Renal cortex interstitium (tissue), 15 donors: ENCODE measurements at places on chromosomes 6 and 20. TPM values are rescaled to one million over a fixed set of nuclear protein-coding genes. Genes with fewer than 3 reads are reported as not detected.

DNA sequence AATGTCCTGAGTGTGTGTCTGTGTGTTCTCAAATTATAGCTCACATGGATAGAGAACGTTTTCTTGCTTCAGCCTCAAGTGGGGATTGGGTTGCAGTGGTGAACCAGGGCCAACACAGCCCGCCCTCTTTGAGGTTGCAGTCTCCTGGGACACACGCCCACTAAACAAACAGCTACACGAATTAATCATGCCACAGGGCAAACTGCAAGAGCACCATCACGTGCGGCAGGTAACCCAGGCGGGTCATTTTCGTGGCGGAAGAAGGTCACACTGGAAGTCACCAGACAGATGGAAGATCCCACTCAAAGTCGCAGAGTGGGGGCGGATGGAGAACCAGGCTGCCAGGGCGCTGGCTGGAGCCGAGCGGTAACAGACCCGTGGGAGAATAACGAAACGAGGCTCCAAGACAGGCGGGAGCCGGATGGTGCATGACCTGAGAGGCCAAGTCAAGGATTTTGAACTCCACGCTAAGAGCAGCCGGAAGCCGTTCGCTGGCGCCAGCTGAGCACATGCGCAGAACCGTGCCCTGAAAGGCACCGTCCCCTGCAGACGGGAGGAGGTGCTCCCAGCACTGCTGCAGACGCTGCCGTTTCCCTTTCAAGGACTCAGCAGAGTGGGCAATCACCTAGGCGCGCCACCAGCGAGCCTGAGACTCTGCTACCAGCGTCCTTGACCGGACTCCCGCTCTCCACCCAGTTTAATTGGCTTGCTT lies 10.7 kb downstream of the DLL1 start:
- DNase-seq, result no peak

FGD2 gene
- 3.1 TPM for polyA plus RNA-seq

DNA sequence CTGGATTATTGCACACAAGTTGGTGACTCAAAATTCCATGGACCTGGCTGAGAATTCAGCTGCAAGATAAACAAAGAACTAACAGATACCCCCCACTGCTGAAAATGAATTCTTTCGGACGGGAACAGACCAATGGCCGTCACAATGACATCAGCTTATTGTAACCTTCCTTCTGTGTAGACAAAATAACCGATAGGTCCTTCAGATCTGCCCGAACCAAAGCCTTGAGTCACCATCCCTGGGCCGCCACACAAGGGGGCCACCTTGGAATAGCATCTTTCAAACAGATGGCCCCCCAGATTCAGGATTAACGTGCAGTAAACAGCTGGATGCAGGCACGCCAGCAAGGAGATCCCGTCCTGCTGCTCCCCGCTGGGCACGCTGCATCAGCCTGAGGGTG lies 214.0 kb upstream of the EXOC2 start:
- no peak for DNase-seq

- no peak for DNase-seq
Measured at GRCh38 chr20:1588533-1589460, 31.0 kb downstream of the SIRPB1 start.
